ENCODE measurements at places on chromosomes 4 and X.
A peak's percentile ranks its signal among the peaks of the same experiment; 100 is the strongest.

DNA sequence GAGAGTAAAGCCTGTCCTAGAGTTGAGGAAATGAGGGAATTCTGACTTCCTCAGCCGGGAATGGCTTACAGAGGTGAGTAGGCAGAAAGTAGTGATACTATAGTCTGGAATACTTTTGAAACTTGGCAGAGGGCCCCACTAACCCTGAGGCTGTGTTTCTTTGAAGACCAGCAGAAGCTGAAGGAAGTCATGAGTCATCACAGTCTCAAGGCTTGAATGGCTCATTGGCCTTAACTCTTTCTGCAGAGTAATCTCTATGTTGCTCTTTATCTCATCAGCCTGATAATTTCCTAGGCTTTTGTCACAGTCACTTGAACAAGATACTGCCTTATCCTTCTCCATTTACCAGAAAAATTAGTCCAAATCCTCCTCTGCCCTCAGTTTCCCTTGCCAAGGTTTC is 80.8 kb downstream of the ANKRD50 start:
- no peak for DNase-seq

DNA sequence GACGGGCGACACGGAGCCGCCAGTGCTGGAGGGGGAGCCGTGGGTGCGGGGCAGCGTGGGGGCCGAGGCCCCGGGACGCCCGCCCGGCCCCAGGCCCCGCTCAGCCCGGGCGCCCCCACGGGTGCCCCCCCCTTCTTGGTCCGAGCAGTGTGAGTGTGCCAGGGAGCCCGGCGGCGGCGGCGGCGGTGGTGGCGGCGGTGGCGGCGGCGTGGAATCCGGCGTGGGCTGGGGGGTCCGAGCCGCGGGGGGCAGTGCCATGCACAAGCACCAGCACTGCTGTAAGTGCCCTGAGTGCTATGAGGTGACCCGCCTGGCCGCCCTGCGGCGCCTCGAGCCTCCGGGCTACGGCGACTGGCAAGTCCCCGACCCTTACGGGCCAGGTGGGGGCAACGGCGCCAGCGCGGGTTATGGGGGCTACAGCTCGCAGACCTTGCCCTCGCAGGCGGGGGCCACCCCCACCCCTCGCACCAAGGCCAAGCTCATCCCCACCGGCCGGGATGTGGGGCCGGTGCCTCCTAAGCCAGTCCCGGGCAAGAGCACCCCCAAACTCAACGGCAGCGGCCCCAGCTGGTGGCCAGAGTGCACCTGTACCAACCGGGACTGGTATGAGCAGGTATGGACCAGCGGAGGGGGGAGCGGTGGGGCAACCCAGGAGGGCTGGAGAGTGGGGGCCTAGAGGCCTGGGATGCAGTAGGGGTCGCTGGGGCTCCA is 466 bp downstream of the DLG3 start:
- no peak for DNase-seq

- DNase-seq, result no peak
Measured at GRCh38 chr4:108029731-108030130, 40.0 kb downstream of the HADH start.

DNA sequence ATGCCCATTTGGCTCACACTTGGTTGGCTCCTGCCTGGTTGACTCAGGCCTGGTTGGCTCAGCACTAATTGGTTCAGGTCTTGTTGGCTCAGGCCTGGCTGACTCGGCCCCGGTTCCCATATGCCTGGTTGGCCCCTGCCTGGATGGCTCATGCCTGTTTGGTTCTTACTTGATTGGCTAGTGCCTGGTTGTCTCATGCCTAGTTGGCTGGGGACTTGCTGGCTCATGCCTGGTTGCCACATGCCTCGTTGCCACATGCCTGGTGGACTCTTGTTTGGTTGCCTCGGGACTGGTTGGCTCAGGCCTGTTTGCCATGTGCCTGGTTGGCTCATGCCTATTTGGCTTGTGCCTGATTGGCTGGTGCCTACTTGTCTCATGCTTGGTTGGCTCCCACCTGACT is 103.7 kb downstream of the APOOL start:
- DNase-seq, result no peak

- DNase-seq, result no peak
Measured at GRCh38 chr4:119543779-119544178, 84.8 kb downstream of the PDE5A start.

- DNase-seq, result no peak
Measured at GRCh38 chr4:39706334-39706733, 8.4 kb downstream of the UBE2K start.

- no peak for DNase-seq
Measured at GRCh38 chrX:18931972-18932371, 51.9 kb downstream of the PHKA2 start.

- no peak for DNase-seq
Measured at GRCh38 chrX:7987160-7988012, 60.2 kb upstream of the PNPLA4 start.

GRCh38 chr4:86034616-86035015 is 325.2 kb downstream of the MAPK10 start:
- DNase-seq, result no peak

DNA sequence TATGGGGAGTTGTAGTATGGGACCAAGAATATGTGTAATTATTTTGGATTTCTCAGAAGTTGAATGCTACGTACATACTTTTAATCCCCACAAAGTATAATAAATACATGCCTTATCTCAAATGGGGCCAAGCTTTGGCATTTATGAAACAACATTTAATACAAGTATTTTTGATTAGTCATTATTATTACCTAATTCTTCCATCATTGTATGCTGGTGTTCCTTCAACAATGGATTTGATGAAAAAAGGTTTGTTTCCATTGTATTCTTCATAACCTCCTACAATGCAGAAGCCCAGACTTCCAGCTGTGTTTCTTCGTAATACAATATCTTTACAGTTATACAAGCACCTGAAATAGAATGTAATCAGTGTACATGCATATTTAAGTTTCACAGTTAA is 83.8 kb downstream of the FIP1L1 start:
- DNase-seq, result no peak

- peak; percentile 7 for DNase-seq
Measured at GRCh38 chrX:15815779-15816437, 25.6 kb downstream of the ZRSR2 start.

DNA sequence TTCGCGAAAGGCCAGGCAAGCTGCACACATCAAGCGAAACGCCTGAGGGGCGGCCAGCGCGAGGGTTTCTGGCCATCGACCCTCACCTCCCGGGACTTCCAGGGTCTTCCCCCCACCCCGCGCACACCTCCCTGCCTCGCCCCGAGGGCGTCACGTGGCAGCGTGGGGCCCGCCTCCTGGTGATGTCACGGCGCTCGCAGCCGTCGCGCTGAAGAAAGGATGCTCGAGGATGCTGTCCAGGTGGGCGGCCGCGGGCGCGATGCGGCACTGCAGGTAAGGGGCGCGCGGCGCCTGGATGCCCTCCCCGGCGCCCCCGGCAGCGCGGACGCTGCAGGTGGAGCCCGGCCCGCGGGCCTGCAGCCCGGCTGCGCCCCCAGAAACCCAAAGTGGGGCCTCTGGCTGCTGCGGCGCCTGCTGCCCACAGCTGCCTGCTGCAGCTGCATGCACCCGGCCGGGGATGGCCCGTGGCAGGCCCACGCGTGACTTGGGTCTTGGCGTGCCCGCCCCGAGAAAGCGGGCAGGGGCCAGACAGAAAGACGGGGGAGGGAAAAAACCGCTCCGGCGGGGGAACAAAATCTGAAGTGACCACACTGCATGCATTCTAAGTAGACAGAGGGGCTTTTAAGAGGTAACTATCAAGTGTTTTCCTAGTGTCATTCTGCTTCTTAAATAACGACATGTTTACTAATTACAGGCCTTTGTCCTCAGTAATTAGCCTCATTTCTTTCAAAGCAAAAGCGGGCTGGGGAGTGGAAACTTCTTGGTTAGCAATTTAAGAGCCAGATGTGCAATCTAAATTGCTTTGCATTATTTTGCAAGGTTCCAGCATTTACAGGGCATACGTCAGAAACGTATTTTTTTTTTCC is 1.7 kb downstream of the CLCN4 start:
- peak; percentile 2 for DNase-seq

GRCh38 chr4:38154681-38155588 is 194.7 kb downstream of the PTTG2 start:
- peak; percentile 25 for DNase-seq

- DNase-seq, result no peak
Measured at GRCh38 chr4:20253735-20254409, 2.2 kb downstream of the SLIT2 start.

GRCh38 chr4:67918428-67918827 is 34.6 kb upstream of the TMPRSS11D start:
- no peak for DNase-seq

GRCh38 chr4:139441029-139441428 is 12.9 kb upstream of the RAB33B start:
- no peak for DNase-seq

DNA sequence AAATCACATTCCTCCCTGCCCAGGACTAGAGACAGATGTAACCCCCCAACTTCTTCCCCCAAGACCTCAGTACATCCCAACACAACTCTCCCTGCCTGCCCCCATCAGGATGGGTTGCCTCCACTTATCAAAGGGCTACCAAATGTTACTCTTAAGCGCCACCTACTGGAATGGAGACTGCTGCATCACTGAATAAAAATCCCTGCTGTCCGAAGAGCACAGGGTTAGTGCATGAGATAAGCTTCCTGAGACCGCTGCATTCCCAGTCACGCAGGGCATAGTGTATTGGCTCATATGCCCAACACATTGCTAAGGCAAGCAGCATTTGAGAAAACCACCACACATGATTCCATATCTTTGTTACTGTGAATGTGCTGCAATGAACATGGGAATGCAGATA is 544.5 kb downstream of the PPP4R3C start:
- DNase-seq, result no peak

- DNase-seq, result peak; percentile 35
Measured at GRCh38 chr4:153204728-153205648, 745 bp downstream of the TRIM2 start.

GRCh38 chr4:83231620-83232076 is 53.0 kb downstream of the COQ2 start:
- DNase-seq, result no peak

- no peak for DNase-seq
Measured at GRCh38 chr4:24768006-24768405, 27.4 kb upstream of the SOD3 start.

- DNase-seq, result no peak
Measured at GRCh38 chrX:135490979-135491514, 29.4 kb upstream of the INTS6L start.

- no peak for DNase-seq
Measured at GRCh38 chr4:126701756-126702155, 931.0 kb upstream of the INTU start.

GRCh38 chrX:17412692-17413091 is 37.7 kb downstream of the NHS start:
- no peak for DNase-seq

- DNase-seq, result no peak
Measured at GRCh38 chrX:13938829-13939530, 90.7 kb downstream of the GEMIN8 start.

DNA sequence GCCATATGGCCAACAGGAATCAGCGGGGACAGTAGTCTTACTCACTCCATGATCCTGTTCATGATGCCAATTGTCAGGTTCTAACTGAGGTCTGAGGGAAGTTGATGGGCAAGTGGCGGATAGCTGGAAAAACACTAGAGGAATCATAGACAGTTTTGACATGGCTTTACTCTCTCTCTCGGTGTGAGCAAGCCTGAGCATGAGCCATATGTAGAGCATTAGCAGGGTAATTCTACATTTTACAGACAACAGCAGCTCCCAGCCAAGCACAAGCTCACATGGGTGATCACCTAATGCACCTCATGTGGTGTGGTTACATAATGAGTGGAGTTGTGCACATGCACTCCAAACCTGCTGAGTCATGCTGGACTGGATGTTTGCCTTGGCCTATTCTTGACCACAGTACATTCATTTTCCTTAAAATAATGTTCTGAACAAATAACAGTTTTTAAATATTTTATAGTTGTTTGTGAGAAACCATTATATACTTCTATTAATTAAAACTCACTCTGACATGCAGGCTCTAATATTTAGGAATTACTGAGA is 429.2 kb downstream of the GPAT3 start:
- DNase-seq, result no peak

DNA sequence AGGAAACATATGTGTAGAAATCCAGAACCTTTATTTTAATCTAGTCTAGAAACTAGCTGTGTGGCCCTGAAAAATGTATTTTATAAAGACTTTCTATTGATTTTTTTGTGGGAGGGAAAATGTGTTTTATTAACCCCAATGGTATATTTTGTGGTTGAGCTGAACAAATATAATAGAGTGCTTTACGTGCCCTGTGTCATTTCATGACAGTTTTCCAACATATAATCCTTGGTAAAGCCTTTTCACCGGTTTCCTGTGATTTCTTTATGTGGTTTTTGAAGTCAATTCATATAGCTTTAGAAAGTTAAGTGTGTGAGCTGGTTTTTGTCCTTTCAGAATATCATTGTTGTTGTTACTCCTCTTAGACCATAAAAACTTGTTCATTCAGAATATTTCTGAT is 375.7 kb downstream of the ADGRL3 start:
- DNase-seq, result no peak

DNA sequence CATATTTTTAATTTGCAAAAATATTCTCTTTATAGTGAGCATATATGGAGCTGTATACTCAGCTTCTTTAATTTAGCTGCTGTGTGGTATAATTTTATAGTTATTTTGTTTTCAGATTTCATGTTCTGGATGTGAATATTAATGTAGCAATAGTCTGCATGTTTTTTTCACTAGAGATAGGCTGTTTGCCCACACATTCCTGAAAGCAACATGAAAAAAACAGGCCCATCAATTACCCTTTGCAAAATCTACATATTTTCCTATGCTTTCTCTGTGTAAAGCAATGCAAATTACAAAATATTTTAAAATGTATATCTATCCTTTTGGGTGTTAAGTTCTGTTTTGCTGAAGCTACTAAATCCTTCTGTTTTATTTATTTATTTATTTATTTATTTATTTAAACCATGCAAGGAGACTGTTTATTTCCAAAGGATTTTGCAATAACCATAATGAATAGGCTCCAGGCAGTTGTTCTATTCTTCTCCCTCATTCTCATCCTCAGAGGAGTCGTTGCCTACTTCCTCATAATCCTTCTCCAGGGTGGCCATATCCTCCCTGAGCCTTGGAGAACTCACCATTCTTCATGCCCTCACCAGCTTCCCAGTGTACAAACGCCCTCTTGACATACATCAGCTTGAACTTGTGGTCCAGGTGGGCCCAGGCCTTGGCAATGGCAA is 277.1 kb downstream of the ANKRD50 start:
- DNase-seq, result no peak

DNA sequence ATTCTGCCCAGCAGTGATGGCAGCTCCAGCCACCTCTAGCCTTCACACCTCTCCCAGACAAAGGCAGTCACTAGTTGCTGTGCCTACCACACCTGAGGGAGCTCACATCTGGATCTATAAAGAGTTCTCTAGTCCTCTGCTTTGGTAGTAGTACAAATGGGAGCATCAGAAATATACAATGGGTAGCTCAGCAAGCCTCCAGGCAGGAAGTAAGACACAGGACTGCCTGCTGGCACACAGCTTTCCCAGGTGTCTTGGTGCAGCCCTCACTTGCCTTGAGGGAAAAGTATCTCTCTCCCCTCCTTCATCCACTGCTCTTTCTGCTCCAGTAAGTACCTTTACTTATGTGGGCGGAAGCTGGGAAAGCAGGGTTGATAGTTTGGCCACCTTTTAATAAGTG is 212.9 kb upstream of the SLC7A11 start:
- DNase-seq, result no peak
